Retinal pigment epithelial cell (primary cell): ENCODE measurements at places on chromosomes 1 and 21.
A peak's percentile ranks its signal among the peaks of the same experiment; 100 is the strongest.

DNA sequence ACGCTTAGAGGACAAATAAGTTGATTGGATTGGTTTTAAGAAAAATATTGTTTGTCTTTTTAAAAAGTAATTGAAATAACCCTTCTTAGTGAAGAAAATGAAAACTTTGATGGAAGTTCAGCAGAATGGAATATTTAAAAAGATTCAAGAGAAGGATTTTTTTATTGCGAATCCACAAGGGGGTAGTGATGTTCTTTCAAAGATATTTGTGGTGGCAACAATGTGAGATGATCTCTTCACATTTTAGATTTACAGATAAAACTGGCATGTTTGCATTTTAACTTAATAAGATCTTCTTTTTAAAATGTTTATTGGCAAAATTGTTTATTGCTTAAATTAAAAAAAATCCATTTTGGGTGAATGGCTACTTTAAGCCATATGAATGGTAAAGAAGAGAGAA, 8.9 kb downstream of the CAMTA1 start:
- DNase-seq: no peak

DNA sequence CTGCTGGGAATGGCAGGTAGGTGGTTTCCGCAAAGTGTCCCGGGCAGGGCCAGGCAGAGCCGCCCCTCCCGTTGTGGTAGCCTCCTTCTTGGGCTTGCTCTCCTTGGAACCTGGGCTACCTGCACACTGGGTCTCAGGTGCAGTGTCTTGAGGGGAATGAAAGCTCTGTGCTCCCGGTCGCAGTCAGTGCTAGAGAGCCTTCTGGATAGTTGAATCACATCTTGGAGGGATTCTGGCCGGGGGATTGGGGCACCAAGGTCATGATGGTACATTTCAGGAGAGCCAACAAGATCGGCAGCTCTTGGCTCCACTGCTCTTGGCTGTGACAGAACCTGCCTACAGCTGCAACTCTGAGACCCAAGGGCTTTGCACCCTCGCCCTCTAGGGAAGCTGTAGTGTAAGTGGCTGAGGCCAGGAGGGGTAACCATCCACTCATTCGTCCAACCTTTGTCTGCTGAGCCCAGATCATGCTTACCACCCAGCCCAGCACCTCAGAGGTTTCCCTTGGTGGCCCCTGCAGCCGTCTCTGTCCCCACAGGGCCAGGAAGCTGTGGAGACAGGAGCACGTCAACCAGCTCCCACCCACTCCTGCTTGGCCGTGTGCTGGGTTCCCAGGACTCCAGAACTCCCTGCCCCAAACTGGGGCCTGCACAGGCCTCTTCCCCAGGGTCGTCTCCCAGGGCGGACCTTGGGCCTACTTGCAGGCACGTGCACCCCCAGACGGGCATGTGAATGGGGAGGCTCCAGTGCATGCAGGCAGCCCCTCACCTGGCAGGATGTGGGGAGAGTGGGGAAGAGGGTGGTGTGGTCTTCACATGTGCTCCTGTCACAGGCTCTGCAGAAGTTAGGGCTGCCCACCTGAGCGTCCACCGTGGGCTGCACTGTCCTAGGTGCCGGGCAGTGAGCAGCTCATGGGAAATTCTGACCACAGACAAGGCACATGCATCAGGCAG, 40.0 kb downstream of the NTPCR start:
- no peak for DNase-seq

DNA sequence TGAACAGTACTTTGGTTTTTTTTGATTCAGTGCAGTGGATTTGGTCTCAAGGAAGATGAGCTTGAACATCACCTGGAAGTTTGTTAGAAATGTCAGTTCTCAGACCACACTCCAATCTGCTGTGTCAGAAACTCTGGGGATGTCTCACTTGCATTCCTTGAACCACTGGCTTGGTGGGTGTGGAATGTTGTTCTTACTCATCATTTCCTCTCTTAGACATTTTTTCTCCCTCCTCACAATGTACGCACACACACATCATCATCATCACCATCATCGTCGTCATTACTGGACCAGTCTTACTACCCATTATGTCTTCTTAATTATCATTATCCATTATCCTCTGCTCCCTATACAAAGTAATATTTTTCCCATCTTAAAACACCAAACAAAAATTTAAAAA, 91.9 kb upstream of the KCNK2 start:
- no peak for DNase-seq

DNA sequence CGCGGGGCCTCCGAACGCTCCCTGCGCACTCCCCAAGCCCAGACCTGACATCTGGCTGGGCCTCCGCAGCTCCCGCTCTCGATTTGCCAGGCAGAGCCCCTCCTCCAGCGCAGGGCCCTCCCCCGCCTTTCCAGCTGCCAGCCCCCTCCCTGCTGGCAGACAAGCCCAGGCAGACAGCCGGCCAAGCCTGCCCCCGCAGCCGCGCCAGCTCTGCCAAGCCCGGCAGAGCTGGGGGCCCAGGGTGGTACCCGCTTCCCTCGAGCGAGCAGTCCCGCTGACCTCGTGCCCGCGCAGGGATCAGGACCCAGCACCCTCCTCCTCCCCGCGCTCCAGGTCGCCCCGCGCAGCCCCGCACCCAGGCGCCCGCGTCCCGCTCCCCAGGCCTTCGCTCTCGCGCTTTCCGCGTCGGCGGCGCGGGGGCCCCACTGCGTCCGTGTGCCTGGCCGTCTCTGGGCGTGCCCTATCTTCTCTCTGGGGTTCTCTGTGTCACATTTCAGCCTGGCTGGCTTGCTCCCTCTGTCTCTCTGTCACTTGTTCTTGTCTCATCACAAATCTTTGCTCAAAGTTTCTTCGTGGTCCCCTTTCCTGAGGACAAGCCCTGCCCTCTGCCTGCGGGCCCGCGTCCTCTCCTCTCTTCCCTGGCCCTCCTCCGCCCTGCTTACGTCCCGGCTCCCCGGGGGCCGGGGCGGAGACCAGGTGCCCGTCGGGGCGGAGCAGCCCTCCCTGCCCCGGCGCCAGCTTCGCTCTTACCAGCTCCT, 580 bp downstream of the INKA2 start:
- peak; percentile 4 for DNase-seq
